ENCODE measurements at places on chromosomes 5 and 9. TPM values are rescaled to one million over a fixed set of nuclear protein-coding genes. Genes with fewer than 3 reads are reported as not detected.

GRCh38 chr5:133527311-133527710 is 85.0 kb downstream of the FSTL4 start:
- H3K27ac ChIP-seq = no peak overlapping the region
- H3K4me3 ChIP-seq = no peak overlapping the region
- no peaks in the 10 kb centered on the region for H3K36me3 ChIP-seq

- H3K36me3 ChIP-seq = no peaks in the 10 kb centered on the region
- H3K4me1 ChIP-seq = no peaks in the 10 kb centered on the region
- peak; percentile 17 for DNase-seq
- no peak overlapping the region for H3K4me3 ChIP-seq
- H3K27me3 ChIP-seq = no peaks in the 10 kb centered on the region
Measured at GRCh38 chr9:69996967-69997366, 46.7 kb upstream of the MAMDC2 start.

GRCh38 chr5:59327191-59327980 is 566.1 kb downstream of the PDE4D start:
- H3K36me3 ChIP-seq = no peaks in the 10 kb centered on the region
- no peak overlapping the region for H3K27ac ChIP-seq
- H3K4me1 ChIP-seq = no peaks in the 10 kb centered on the region
- H3K4me3 ChIP-seq = no peak overlapping the region
- DNase-seq = no peak

MYMK gene
- not detected for polyA plus RNA-seq

GRCh38 chr5:124134941-124135340 is 611.5 kb downstream of the ZNF608 start:
- no peak overlapping the region for H3K4me3 ChIP-seq
- no peak overlapping the region for H3K27ac ChIP-seq

- DNase-seq = no peak
- H3K4me1 ChIP-seq = no peaks in the 10 kb centered on the region
- no peaks in the 10 kb centered on the region for H3K27me3 ChIP-seq
Measured at GRCh38 chr5:94422812-94423211, 195.6 kb downstream of the KIAA0825 start.

SPINK13 gene
- 6.1 TPM for polyA plus RNA-seq

GRCh38 chr5:93477816-93478215 is 103.2 kb downstream of the NR2F1-AS1 start:
- no peak overlapping the region for H3K27ac ChIP-seq
- no peak for DNase-seq
- no peaks in the 10 kb centered on the region for H3K27me3 ChIP-seq
- no peaks in the 10 kb centered on the region for H3K36me3 ChIP-seq
- H3K4me3 ChIP-seq = no peak overlapping the region

- peaks cover 8% of the 10 kb centered on the region for H3K4me1 ChIP-seq
- DNase-seq = no peak
- H3K4me3 ChIP-seq = no peak overlapping the region
- H3K36me3 ChIP-seq = no peaks in the 10 kb centered on the region
- no peak overlapping the region for H3K27ac ChIP-seq
- H3K27me3 ChIP-seq = no peaks in the 10 kb centered on the region
Measured at GRCh38 chr9:37293664-37294524, 128.6 kb upstream of the GRHPR start.

DNA sequence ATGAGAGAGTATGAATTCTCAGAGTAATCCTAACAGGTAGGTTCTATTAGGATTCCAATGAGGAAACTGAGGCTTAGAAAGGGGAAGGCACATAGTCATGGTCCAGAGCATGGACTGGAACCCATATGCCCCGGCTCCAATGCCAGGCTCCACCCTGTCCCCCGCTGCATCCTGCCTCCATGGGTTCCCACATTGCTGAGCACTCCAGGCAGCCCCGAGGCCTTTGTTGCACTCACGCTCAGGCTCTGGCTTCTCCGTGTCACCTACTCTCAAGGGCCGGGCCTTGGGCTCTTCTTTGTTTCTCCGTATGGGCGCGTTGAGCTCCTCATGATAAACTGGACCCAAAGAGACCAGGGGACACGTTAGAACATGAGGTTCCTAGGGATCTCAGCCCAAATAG is 5.0 kb upstream of the TOR1A start:
- no peaks in the 10 kb centered on the region for H3K27me3 ChIP-seq
- peaks cover 59% of the 10 kb centered on the region for H3K36me3 ChIP-seq
- H3K27ac ChIP-seq = no peak overlapping the region
- no peaks in the 10 kb centered on the region for H3K4me1 ChIP-seq

GRCh38 chr5:58460002-58460731 is at the start of gene PLK2:
Gene PLK2 (minus strand): TSS chr5:58460086. CDS start chr5:58459959, 127 bp downstream.
- peaks cover 10% of the 10 kb centered on the region for H3K4me1 ChIP-seq
- H3K27ac ChIP-seq = peak within 1 kb of the TSS; percentile 80
- H3K36me3 ChIP-seq = peaks cover 14% of the 10 kb centered on the region
- peak within 1 kb of the TSS; percentile 63 for H3K4me3 ChIP-seq

UBAC1 gene
- polyA plus RNA-seq = 63.3 TPM

Data from adrenal gland (tissue), 19 donors.